Thymus (tissue), 14 donors: ENCODE measurements at places on chromosomes 1 and 21. TPM values are rescaled to one million over a fixed set of nuclear protein-coding genes. Genes with fewer than 3 reads are reported as not detected.

Gene CHIA
- total RNA-seq: 0.05 TPM

Gene ADORA3
- 5.8 TPM for total RNA-seq

DNA sequence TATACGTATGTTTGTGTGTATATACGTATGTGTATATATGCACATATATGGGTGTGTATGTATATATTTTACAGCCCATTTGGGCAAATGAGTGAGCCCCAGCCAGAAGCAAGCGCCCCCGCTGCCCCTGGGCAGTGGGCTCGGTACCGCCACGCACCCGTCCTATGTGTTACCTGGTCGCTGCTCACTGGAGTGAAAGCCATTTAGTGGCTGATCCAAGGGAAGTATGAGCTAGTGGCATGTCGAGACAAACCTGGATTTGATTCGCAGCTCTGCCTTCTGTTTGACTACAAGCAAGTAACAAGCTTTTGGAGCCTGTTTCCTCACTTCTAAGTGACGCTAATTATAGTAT lies 35.8 kb upstream of the JAK1 start:
- DNase-seq: peak; percentile 23

- no peak for DNase-seq
These were observed 2.8 kb downstream of the VPS72 start for GRCh38 chr1:151187205-151187604.

DNA sequence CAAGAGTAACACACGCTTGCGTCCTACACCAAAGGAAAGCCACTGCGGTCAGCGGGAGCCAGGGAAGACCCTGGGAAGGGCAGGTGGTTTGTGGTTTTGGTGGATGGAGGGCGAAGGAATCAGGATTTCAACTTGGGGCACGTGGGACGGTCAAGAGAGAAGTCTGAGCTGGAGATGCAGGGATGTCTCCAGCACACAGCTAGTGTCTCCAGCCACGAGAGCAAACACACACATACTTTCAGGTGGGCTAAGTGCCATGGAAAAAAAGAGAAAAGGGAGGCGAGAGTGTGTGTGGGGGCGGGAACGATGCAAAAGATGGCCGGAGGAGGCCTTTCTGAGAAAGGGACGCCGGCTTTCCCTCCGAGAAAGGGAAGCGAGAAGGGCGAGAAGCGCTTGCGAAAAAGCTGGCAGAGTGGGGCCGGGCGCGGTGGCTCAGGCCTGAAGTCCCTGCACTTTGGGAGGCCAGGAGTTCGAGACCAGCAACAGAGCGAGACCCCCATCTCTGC lies 1.4 kb upstream of the SRRM1 start:
- DNase-seq: peak; percentile 6

Gene NGF
- total RNA-seq: 0.47 TPM

Gene IFNLR1
- total RNA-seq: 0.66 TPM

Gene GJB4
- total RNA-seq: 0.42 TPM

DNA sequence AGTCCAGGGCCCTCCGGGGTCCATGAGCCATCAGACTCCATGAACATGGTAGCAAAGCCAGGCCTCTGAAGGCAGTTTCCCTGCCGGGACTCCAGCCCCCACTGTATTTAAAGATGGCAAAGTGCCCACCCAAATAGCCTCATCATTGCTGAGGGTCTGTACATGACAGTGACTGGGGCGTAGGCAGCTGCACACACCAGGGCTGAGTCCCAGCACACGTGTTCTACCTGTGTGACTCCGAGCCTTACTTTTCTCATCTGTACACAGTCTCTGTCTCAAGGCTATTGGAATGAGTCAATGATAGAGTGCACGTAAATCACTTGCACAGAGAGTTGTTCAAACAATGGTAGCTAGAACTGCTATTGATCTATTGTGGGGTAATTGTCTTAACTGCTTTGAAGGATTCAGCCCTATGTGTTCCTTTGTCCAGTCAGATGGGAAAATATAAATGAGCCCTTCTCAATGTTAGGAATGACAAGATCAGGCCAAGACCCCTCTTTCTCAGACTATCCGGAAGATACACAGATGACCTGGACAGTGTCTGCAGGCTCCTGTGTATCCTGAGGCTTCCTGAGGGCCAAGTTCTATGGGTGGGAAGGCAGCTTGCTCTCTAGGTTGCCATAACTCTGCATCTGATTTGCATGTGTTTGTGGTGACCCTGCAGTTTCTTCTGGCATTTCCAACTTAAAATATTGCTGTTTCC lies 48.9 kb downstream of the RASSF5 start:
- no peak for DNase-seq

- peak; percentile 78 for DNase-seq
These were observed 29.0 kb downstream of the DUSP10 start for GRCh38 chr1:221712776-221713431.

DNA sequence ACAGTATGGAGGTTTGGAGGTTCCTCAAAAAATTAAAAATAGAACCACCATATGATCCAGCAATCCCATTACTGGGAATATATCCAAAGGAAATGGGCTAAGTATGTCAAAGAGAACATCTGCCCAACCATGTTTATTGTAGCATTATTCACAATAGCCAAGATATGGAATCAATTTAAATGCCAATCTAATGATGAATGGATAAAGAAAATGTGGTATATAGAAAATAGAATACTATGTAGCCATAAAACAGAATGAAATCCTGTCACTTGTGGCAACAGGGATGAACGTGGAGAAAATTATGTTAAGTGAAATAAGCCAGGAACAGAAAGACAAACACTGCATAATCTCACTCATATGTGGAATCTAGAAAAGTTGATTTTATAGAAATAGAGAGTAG lies 201.7 kb upstream of the AJAP1 start:
- DNase-seq: no peak

DNA sequence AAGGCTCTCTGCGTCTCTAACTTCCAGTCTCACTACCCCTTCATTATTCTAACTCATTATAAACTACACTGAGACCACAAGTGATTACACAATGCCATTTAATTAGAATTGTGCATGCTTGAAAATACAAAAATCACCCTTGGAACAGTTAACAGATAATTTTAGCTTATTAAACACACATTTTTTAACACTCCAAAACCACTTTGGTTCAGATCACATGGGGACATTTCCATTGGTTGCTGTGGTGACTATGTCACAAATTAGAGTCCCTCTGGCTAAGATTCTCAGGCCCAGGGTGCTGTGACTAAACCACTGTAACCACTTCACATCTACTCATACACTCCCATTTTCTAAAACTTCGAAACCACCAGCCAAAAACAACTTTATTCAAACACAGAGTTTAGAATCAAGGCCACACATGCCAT lies 43.0 kb downstream of the JAK1 start:
- DNase-seq: no peak

Gene DCST1
- not detected for total RNA-seq

DNA sequence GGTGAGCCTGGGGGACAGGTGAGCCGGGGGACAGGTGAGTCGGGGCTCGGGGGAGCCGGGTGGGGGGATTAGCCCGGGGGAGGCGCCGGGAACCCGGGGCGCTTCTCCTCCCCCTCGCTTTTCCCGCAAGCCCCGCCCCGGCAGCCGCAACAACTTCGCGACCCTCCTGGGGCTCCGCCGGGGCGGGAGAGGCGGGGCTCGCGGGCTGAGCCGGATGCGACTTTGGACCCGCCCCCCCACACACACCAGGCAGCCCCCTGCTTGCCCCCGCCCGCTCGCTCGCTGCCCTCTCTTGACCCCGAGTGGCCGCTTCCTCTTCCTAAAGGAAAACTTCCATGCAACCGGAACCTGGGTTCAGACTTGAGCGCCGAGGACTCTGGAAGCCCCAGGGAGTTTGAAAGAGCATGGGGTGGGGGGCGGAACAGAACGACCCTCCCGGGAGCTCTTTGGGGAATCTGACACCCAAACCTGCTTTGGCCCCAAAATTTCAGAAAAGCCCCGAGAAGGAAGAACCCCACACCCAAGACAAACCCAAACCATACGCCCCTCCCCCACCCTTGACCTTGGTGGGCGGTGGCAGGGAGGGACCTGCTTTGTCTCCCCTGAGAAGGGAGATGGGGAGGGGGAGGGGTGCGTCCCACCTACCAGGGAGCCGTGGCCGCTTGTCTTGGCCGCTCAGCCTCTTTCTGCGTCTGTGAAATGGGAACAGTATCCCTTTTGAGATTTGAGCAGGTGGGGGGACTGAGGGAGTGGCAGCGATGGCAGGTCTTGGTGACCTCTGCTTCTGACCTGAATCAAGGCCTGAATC lies 550 bp downstream of the ARHGEF16 start:
- DNase-seq: no peak

DNA sequence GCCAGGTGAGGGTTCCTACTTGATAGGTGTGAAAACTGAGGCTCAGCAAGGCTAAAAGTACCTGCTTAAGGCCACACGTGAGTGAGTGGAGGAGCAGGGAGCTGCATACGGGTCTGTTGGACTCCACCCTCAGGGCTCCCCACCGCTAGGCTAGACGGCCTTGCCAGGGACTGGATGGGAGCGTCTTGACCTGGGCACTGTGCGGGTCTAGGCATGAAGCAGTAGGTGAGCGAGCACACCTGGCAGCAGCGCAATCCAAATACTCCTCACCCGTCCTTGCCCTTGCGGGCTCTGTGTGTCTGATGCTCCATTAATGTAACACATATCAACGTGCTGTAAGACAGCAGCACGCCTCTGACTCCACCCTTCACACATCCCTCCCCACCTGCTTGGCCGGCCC lies 94.0 kb downstream of the LACTBL1 start:
- DNase-seq: no peak

DNA sequence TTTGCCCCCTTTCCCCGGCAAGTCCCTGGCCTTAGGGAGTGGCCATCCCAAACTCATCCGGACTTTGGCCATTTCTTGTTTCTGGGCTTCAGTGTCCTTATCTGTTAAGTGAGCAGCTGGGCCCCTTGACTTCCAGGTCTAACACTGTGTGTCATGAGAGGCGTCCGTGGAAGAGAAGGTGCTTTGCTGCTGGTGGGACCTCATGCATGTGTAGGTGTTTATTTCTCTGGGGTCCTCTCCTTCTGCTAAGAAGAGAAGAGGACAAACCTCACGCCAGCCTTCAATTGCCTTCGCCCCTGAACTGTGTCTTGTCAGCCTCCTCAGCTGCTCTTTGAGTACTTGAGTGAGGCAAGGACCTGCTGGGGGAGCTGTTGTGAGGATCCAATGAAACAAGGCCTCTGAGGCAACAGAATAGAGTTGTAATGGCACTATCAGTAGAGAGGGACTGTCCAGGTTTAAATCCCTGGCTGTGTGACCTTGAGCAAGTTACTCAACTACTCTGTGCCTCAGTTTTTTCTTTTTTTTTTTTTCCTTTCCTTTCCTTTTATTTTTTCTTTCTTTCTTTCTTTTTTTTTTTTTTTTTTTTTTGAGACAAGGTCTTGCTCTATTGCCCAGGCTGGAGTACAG lies 72.5 kb downstream of the RUNX3 start:
- DNase-seq: no peak

Gene PALMD
- total RNA-seq: 7.4 TPM

GRCh38 chr1:151474745-151475144 lies 15.5 kb upstream of the POGZ start:
- DNase-seq: no peak

Gene CELA2A
- 0.14 TPM for total RNA-seq

DNA sequence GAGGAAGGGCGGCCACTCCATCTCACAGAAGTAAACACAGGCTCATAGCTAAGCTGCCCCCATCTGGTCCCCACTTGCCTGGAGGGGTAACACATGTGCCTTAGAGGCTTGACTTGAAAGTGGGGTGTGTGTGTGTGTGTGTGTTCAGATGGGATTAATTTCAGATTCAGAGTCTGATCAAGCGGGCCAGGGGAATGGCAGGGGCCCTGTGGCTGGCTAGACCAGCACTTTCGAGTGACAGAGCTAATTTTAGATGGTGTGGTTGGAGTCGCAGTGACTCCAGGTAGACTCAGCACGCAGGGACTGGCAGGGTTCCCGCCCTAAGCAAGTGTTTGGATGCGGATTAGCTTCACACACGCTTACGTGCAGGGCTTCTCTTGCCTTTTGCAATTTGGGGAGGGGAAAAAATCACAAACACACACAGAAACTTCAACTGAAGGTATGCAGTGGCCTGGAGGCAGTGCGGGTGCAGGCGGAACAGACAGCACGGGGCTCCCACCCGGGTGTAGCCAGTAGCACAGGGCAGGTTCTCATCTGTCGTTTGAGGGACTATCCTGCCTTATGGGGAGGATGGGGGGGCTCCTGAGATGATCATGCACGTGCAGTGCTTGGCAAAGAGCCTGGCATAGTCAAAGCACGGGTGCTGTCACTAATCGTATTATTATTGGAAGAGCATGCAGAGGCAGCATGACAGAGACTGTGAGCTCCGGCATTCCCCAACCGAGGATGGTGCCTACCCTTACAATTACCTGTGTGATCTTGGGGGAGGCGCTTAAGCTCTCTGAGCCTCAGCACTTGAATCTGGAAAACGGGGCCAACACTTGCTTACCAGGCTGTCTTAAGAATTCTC lies 1.3 kb downstream of the EDN2 start:
- DNase-seq: no peak

Gene TEDDM1
- not detected for total RNA-seq

GRCh38 chr1:109091839-109092193 lies 1.3 kb downstream of the TMEM167B start:
- DNase-seq: no peak

Gene HLX
- 2.4 TPM for total RNA-seq

- no peak for DNase-seq
These were observed 1.0 kb upstream of the GALNT2 start for GRCh38 chr1:230066031-230066430.

GRCh38 chr1:205582471-205583291 lies 49.1 kb downstream of the ELK4 start:
- no peak for DNase-seq

DNA sequence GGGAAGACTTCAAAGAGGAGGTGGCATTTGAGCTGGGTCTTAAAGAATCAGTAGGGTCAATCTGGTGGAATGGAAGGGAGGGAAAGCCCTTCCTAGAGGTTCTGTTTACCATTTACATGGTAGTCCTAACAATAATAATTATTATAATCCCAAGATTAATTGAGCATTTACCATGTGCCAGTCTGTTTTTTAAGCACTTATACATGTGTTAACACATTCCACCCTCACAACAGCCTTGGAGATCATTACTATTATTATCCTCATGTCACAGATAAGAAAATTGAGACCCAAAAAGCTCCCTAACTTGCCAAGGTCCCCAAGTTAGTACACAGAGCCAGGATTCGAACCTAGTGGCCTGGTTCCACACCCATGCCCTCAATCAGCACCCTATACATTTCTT lies 10.8 kb downstream of the GLIS1 start:
- DNase-seq: no peak

- DNase-seq: no peak
These were observed 165.3 kb downstream of the LRRC7 start for GRCh38 chr1:69733061-69733460.

GRCh38 chr1:5734414-5734813 lies 257.8 kb downstream of the NPHP4 start:
- DNase-seq: no peak

DNA sequence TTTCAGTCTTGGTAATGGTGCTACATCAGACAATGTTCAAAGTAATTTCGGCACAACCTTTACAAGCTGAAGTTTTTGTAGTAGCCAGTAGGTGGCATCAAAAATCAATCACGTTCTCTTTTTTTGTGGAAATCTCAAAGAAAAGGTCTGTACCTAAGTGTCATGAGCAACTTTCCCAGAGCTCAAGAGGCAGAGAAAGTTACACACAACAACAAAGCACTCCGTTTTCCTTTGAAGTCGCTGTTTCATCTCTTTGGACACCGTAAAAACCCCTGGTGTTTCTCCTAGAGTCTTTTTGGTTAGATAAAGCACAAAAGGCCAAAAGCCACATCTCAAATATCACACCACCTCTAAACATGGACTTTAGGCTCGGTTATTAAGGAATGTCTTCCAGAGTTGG lies 131.6 kb downstream of the LHX8 start:
- no peak for DNase-seq

Gene PADI1
- 0.14 TPM for total RNA-seq
